CD4-positive, CD25-positive, alpha-beta regulatory T cell (primary cell): ENCODE measurements at places on chromosomes 12 and 14.
A peak's percentile ranks its signal among the peaks of the same experiment; 100 is the strongest.

- no peak for DNase-seq
These were observed 160.0 kb upstream of the SOX5 start for GRCh38 chr12:24109381-24110039.

DNA sequence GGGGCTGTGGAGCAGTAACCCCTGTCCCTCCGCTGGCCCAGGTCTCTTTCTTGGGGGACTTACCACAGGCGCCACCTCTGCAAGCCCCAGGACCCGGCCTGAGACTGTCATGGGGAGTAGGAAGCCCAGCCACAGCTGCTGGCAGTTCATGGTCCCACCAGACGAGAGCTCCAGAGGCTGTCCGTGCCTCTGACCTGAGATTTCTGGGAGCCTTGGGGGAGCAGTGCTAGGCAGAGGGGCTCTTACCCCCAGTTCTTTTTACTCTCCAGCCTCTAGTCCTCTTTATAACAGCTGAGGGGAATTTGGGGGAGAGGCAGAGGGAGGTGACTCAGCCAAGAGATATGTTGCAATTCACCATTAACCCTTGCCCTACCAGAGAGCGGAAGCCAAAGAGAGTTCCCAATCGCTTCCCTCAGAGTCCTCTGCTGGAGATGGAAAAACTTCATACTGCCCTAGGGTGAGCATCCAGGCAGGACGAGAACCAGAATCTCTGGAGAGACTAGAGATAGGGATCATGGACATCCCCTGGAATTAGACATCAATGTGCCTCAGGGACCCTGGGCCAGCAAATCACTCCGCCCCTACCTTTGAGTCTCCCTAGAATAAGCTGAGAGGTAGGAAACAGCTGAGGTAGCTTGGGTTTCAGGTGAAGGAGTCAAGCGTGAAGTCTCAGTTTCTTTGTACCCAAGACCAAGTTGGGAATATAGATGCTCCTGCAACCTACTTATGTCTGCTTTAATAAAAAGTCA is at the start of gene MMP19:
Gene MMP19, minus strand, starts transcription at position 256 of the 749 bp plus-strand sequence. Its CDS starts 106 bp downstream, at position 150.
- DNase-seq, result no peak

DNA sequence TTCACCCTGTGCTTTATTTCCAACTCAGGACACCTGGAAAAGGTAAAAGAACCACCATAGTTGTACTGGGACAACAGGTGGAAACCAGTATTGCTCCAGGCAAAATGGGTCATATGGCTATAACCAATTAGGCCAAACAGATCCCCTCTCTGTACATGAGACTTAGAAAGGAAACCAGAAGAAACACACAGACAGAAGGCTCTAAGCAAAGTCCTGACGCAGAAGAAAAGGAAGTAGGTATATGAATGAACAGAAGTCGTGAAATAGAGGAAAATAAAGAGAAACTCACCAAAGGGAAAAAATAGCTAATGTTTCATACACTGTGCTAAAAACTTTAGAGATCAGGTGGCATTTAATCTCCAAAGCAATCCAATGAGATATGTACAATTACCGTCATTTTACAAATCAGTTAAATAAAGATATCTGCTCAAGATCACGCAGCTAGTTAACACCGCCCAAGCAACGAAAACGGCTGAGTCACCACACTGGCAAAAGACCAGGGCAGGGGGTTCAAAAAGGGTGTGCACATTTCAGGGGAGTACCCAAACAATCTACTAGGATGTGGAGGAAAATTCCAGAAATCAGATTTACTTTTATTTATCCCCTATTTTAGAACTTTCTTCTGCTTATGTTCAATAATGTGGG is 82.3 kb downstream of the ITPR2 start:
- DNase-seq, result no peak

DNA sequence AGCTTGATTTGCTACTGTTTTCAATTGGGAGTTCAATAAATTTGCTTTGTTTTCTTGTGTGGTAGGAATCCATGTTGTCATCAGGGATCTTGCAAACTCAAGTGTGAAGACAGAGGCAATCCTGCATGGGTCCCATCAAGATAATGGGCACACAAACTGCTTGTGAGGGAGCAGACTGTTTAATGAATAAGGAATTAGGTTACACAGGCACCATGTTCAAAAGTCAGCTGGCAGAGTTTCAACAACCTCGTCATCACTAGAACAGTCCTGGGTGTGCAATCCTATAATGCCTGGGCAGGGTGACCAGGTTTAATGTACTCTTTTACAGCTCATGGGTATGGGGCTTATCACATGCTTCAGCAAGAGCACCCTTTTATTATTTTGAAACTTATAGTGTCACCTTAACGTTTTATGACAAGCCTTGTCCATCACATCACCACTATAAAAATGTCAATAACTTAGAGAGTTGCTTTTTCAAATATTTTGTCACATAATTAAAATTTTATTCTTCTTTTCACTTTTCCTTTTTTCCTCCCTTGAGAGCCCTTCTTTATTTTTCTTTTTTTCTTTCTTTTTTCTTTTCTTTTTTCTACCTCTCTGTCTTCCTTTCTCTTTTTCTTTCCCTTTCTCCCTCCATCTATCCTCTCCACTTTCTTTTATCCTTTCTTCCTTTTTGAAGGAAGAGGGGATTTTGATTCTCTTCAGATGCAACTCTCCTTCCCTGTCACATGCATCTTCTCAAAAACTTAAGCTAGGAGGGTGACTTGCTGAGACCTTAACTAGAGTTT is 252.2 kb upstream of the ATP2B1 start:
- no peak for DNase-seq

- peak; percentile 50 for DNase-seq
These were observed at the start of gene PITPNM2 for GRCh38 chr12:123150744-123151456. Gene PITPNM2, minus strand, starts transcription at chr12:123151090. Its CDS starts 116,500 bp downstream, at chr12:123034590.
